Immature natural killer cell (primary cell): ENCODE measurements at places on chromosomes 2 and 18. TPM values are rescaled to one million over a fixed set of nuclear protein-coding genes. Genes with fewer than 3 reads are reported as not detected.

The ASB18 gene
- not detected for polyA plus RNA-seq

The DNAH6 gene
- polyA plus RNA-seq, result not detected

DNA sequence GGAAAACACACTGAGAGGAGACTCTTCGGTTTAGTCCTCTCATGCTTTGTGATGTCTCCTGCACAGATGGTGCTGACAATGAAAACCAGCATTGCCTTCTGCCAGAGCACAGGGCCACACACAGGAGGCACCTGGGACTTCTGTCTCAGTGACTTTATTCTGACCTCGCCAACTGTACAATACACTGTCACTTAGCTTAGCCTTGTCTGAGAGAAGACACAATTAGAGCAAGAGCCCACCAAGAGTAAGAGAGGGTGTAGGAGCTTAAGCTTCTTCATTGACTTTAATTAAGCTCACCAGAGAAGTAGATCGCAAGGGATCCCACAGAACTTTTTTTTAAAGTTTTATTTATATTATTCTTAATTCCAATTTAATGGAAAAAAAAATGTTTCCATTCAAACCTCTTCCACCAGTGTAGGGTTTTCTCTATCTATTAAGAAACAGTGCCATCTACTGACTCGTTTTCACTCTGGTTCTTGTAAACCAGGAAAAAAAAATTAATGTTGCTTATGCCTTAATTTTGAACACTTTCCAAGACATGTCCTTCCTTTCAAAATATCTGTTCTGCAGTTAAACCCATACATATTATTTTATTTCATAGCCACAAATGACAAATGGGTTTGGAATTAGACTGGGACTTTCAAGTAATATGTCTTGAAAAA is 42.4 kb upstream of the DDX18 start:
- H3K27ac ChIP-seq, result no peak overlapping the region
- no peak overlapping the region for H3K4me3 ChIP-seq
- H3K4me1 ChIP-seq, result no peaks in the 10 kb centered on the region
- DNase-seq, result no peak
- H3K36me3 ChIP-seq, result no peaks in the 10 kb centered on the region
- peaks cover 3% of the 10 kb centered on the region for H3K27me3 ChIP-seq

DNA sequence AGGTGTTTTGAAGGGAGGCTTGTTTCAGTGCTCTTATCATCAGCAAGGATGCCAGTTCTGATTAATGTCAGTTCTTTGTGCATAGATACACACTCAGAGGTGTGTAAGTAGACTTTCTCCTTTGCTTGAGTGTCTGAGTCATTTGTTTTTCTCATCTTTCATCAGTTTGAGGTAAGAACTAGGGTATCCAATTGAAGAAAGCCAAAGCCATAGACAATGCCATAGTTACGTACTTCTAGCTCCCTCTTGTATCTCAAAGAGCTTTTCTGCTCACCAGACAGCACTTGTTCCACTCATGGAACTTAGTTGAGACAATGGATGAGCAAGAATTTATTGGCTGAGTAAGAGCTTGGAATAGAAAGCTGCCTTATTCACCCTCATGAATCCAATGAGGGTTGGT is 520.1 kb downstream of the PIK3C3 start:
- no peak for DNase-seq
- H3K4me3 ChIP-seq, result no peak overlapping the region
- H3K36me3 ChIP-seq, result no peaks in the 10 kb centered on the region
- no peaks in the 10 kb centered on the region for H3K27me3 ChIP-seq

The ACAA2 gene
- polyA plus RNA-seq, result 426 TPM

DNA sequence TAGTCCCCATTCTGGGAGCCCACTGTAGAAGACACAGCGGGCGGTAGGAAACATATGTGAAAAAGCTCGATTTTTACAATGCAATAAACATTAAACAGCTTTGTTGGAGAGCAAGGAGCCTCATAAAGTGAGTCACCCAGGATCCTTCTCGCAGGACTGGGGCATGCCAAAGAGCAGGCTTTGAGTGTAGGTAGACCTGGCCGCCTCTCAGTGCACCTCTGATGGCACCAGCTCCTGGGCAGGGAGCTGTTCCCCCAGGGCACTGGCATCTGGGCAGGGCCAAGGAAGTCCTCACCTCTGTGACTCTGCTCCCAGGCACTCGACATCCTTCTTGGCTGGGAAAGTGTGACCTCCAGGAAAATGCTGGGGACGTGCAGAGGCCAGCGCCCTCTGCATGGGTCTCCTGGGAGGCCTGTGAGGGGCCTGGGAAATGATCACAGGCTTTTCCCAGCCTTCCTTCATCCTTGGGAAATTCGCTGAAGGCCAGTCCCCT is 94.2 kb downstream of the POLR1A start:
- H3K4me1 ChIP-seq, result no peaks in the 10 kb centered on the region
- no peak for DNase-seq
- peaks cover 2% of the 10 kb centered on the region for H3K27me3 ChIP-seq
- H3K4me3 ChIP-seq, result no peak overlapping the region
- no peak overlapping the region for H3K27ac ChIP-seq
